ENCODE measurements at places on chromosomes 5 and 9.

DNA sequence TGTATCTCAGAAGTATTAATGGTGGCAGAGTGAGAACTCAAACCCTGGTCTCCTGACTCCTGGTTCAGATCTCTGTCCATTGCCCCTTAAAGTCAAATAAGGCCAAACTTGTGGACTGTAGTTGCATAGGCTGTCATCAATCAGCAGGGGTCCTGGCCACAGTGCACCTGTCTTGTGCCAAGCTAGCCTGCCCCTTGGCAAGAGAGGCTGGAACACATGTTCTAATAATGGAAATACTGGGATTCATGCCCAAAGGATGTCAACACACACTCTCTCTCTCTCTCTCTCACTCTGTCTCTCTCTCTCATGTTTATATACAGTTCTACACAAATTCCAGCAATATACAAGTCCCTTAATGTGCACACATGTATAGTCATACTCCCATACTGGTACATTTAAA lies 44.3 kb downstream of the GLRA1 start:
- DNase-seq = no peak

DNA sequence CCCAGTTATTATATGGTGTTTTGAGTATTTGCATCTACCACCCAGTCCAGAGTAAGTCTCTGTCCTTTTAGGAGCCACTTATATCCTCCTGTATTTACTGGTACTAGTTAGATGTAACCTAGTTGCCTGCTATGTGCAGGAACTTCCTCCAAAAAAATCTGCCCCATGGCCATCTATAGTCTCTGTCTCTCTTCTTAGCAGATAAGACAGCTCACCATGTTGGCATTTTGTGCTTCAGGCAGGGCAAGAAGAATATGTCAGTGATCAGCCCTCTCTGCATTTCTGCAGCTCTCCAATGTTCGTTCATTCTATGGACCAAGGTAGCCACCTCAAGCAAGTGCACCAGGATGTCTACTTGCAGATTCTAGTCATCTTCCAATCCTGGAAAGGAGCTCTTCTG lies 446.5 kb downstream of the TLE1 start:
- no peak for DNase-seq

DNA sequence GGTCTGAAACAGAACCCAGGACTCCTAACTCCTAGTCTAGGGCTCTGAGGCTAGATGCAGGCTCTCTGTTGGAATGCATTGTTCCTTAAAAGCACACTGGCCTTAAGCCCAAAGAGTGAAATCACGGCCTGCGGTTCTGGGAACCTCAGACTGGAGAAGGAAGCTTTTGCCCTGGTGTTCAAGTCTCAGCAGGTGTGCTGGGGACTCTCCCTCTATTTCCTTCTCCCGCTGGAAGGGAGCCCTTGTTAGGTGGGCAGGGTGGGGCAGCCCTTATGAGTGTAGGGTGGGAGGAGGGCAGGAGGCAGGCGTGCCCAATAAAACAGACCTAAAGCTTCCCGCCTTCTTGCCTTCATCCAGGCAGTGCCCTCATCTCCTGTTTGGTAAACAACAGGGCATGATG lies 1.8 kb upstream of the PPARGC1B start:
- no peak for DNase-seq

- no peak for DNase-seq
Observed at GRCh38 chr5:157918811-157919742, 60.1 kb upstream of the CLINT1 start.

GRCh38 chr5:178454821-178455479 lies 135.2 kb downstream of the COL23A1 start:
- DNase-seq = no peak

GRCh38 chr5:158987231-158987630 lies 112.5 kb downstream of the EBF1 start:
- no peak for DNase-seq

- no peak for DNase-seq
Observed at GRCh38 chr5:142253938-142254337, 70.9 kb downstream of the SPRY4 start.

GRCh38 chr9:33109850-33110595 lies 33.5 kb upstream of the SMU1 start:
- no peak for DNase-seq

- DNase-seq = no peak
Observed at GRCh38 chr5:96194593-96194992, 232.9 kb upstream of the ELL2 start.

DNA sequence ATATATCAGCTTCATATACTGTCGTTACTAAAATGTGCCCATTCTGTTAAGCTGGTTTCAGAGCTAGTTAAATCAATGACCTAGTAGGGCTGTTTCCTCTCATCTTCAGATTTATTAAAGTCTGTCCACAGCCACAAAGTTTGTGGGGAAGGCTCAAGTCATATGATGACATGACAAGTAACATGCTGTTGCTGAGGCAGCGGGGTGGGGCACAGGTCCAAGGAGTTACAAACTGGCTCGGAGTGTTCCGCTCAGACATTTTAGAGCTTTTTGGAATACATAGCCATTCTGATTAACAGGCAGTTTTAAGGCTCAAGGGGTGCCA lies 2.7 kb upstream of the ANP32B start:
- no peak for DNase-seq

DNA sequence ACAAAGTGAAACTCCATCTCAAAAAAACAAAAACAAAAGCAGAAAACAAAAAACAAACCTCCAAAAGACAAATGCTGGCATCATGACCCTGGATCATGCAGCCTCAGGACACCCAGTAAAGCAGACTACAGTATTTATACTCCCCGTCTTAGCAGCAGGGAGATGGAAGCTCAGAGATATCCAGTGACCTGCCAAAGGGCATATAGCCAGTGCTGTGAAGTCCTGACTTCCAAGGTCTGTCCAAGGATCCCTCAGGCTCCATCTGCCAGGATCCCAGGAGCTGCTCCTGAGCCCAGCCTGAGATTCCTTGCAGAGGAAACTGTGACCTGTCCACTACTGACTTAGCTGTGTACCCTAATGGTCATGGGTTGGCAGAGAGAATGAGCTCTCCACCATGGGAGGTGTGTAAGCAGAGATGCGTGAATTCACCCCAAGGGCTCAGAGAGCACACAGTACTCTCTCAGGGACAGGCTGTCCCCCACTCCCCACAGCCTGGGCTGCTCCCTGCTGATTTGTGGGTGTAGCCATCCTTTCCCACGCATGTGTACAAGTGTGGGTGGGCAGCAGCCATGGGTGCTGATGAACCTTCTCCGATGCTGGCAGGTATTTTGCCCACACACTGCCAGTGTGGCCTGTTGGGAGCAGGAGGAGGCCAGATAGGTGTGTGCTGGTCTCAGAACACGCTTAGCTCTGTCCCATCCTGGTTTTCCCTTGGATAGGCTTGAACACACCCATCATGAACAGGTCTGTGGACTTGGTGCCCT lies 2.1 kb upstream of the WNK2 start:
- no peak for DNase-seq

DNA sequence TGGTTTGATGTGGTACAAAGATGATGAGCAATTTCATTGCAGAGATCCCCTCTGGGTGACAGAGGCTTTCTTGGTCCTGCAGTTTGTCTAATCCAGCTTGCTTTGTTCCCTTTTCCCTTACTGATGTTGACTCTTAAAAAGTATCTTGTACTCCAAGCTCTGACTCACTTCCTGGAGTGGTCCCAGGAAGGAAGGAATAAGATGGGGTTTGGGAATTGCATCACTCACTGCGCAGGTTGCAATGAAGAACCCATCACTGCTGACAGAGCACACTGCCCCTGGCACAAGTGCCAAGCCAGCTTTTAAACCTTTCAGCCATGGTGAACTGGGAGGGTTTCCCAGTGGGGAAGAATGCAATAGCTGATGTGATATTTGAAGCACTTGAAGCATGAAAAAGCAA lies 662.2 kb upstream of the CTNND2 start:
- no peak for DNase-seq

DNA sequence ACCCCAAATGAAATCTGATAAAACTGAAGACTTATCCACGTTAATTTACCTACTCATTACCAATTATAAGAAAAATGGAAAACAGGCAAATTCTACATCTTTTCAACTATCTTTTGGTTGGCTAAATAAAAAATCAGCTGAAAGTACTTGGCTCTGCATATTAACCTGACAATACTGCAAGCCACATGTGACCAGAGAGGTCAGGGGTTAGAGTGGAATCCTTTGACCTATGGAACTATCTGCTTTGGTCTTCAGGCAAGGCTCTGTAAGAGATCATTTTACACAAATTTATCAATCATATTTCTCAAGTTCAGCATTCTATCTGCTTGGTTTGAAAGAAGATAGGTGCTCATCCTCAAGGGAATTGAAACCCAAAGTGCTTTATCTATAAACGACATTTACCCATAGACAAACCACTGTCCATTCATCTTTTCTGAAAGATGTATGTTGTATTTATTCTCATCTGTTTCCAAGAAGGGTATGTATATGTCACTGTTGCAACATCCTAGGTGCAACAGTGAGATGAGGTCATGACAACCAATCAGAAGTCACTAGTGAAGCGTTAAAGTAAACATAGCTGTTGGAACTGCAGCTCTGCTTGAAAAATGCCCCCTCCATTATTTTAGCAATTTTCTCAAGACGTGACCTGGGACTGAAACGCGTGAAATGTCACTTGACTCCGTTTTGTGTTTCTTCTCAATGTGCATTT lies 144.9 kb upstream of the POU5F2 start:
- no peak for DNase-seq

DNA sequence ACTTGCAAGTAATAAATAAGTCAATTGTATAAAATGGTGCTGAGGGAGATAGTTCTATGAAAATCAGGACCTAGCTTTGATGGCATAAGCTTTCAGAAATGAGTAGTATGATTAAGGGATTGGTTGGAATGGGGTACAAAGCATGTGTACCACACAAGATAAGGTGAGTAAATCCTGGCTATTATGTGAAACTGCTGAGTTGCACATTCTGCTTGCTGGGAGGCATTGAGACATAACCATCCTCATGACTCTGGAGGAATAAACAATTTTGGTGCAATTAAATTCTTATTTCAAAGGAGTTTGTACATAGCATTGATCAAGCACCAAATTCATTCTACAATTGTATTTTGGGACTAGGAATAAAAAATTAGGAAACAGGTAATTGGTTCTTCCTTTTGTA lies 755.2 kb upstream of the ACO1 start:
- DNase-seq = no peak

GRCh38 chr9:136079916-136080246 lies 15.2 kb downstream of the NACC2 start:
- DNase-seq = no peak

Measured in stimulated activated naive CD8-positive, alpha-beta T cell treated with anti-CD3 and anti-CD28 coated beads, Interleukin-15, amount 100 ng/mL, for 72 hours (primary cell).